NCI-H774 (cell line): ENCODE measurements at places on chromosomes 1 and 21.

DNA sequence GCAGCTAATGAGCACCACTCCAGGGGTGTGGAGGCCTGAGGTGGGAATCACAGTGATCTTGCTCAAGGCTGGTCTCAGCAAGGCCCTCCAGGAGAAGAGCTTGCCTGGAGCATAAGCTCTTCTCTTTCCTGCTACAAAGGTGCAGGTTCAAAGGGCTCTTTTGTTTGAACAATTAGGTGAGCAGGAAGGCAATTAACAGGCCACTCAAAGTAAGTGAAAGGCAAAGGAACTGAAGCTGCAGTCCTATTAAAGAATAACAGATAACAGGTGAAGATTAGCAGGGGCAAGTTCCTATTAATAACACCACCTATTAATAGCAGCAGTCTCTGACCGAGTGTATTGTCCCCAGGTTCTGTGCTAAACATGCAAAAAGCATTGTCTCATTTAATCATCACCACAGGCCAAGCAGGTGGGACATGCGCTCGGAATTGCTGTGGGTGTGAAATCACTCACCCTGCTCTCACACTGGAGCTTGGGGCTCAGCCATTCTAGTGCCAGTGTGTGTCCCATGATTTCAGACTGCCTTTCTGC lies 113.8 kb downstream of the RHOU start:
- peak; percentile 65 for DNase-seq

DNA sequence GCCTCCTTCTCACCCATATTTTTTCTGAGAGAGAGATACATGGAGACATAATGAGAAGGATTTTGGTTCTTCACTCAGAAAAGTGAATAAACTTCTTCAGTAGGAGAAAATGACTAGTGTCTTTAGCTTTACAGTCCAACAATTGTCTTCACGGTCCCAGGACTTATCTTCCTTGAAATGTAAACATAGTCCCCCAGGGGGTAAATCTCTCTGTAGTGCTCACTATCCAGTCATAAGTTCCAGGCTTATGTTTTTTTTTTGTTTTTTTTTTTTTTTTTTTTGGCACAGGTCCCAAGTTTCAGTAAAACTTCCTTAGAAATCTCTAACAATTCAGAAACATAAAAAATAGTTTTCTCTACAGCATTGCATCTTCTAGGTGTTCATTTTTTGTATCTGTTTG lies 890.2 kb upstream of the B3GALT2 start:
- DNase-seq, result no peak

GRCh38 chr1:59089036-59089798 lies 207.7 kb upstream of the FGGY start:
- DNase-seq, result no peak

- peak; percentile 63 for DNase-seq
These were observed 659 bp downstream of the FAF1 start for GRCh38 chr1:50959303-50959912.

DNA sequence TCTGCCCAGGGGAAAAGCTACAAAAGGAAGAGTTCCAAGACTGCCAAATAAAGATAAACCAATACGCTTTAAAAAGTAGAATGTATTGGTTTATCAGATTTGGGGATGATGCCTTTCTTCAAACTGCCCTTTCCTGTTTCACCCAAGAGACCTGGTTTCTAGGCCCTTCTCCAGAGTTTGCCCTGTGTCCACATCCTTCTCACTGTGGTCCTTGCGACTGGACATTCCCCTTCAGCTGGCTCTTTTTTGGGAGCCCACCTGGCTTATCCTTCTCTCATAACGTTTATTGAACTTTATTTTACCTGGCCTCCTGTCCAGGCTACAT lies 490 bp upstream of the CZIB start:
- DNase-seq, result no peak

- peak; percentile 67 for DNase-seq
These were observed 45.5 kb downstream of the TP73 start for GRCh38 chr1:3697810-3698209.

DNA sequence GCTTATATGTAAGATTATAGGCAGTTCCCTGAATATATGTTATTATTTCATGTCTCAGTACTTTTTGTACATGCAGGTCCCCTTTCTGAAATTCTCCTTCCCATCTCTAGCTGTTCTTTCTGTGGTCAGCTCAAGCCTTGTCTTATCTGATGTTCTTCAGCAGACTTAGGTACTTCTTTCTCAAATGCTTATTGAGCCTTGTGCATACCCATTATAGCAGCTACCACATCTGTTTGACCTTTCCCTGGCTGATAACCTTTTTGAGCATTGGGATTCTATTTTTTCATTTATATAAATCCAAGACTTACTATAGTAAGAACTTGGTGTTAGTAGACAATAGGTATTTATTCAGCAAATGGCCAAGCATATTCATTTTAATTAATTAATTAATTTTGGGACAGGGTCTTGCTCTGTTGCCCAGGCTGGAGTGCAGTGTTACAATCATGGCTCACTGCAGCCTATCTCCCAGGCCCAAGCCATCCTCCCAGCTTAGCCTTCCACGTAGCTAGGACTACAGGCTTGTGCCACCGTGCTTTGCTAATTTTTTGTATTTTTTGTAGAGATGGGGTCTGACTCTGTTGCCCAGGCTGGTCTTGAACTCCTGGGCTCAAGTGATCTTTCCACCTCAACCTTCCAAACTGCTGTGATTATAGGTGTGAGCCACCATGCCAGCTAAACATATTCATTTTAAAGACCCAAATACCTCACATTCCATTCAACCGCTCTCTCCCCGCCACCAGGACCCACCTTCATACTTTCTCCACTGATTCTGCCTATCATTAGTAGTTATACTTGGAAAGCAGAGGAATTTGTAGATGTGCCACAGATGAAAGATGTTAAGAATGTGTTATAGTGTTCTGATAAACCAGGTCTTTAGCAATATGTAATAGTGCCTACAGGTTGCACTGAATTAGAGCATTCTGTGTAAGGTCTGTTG lies 16.7 kb downstream of the TIPRL start:
- no peak for DNase-seq

GRCh38 chr1:52191395-52191965 lies 49.6 kb downstream of the ZFYVE9 start:
- DNase-seq, result no peak

DNA sequence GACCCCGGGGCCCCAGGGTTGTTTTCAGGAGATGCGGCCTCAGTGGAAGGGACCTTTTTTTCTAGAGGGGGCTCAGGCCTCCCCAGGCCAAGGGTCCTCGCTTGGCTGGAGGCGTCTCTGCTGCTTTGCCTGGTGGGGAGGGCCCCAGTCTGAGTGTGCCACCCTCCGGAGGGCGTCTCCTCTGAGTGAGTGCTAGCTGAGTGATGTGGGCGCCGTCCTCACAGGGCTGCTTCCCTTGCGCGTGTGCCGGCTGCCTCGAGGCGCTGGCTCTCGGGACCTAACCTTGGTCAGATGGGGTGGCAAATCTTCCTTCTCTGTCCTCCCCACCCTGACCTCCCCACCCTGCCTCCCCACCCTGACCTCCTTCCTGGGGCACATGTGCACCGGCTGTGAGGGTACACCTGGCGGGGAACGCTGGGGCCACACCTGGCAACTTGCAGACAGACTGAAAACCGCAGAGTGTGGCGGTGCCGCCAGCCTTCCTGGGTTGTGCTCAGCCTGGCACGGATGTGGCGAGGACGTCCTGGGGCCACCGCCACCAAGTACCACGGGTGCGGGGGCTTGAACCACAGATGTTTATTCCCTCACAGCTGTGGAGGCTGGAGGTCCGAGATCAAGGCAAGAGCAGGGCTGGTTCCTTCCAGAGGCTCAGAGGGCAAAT lies 93.0 kb upstream of the TTC34 start:
- DNase-seq, result no peak

- DNase-seq, result no peak
These were observed 124.8 kb downstream of the KCNN3 start for GRCh38 chr1:154745286-154745731.

GRCh38 chr1:242743983-242744780 lies 219.7 kb upstream of the PLD5 start:
- no peak for DNase-seq

DNA sequence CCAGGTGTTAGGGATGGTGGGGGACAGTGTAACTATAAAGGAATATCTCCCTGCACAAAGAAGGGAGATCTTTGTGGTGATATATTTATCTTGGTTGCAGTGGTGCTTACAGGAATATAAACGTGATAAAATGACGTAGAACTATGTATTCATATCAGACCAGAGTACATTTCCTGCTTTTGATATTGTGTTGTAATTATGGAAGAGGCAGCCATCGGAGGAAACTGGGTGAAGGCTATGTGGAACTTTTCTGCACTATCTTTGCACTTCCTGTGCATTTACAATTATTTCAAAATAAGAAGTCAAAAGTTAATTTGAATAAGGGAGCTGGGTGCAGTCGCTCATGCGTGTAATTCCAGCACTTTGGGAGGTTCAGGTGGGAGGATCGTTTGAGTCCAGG lies 37.6 kb downstream of the NDUFS5 start:
- DNase-seq, result no peak

DNA sequence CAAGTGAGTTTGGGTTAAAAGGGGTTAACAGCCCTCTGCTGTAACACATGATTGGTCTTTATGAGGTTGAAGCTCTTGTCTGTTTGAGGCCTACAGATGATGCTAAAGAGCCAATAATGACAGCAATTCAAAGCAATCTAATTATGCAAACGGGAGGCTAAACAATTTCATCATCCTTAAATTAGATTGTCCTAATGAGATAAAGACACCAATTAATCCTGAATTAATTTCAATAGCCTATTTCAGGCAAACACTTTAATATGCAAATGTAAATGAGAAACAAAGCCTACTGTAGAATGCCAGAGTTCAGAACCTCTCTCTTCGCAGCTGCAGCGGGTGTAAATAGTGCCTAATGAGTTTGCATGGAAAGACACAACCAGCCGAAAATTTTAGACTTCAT lies 504.7 kb upstream of the PBX1 start:
- no peak for DNase-seq

GRCh38 chr1:21319447-21320407 lies 29.5 kb upstream of the ECE1 start:
- DNase-seq, result no peak

- DNase-seq, result no peak
These were observed 209.7 kb upstream of the VAMP3 start for GRCh38 chr1:7561331-7561921.

GRCh38 chr1:185314411-185314810 lies 2.6 kb downstream of the IVNS1ABP start:
- DNase-seq, result no peak

- no peak for DNase-seq
These were observed 12.7 kb downstream of the TPM3 start for GRCh38 chr1:154178911-154179811.

DNA sequence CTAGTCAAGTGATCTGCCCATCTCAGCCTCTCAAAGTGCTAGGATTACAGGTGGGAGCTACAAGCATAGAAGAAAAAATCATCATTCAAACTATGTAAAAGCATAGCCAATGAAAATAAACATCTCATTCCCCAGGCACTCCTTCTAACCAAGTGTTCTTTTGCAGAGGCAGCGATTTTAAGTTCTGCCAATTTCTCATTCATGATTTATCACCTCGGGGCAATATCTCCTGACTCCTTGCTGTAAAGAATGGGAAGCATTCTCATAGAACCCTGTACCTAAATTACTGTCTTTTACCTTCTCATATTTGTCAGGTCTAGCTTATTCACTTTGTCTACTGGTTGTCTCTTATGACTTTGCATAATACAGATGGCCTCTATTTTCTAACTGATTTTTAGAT lies 32.5 kb upstream of the IVNS1ABP start:
- DNase-seq, result no peak

- DNase-seq, result no peak
These were observed 71.4 kb upstream of the ABCG1 start for GRCh38 chr21:42147386-42148020.

DNA sequence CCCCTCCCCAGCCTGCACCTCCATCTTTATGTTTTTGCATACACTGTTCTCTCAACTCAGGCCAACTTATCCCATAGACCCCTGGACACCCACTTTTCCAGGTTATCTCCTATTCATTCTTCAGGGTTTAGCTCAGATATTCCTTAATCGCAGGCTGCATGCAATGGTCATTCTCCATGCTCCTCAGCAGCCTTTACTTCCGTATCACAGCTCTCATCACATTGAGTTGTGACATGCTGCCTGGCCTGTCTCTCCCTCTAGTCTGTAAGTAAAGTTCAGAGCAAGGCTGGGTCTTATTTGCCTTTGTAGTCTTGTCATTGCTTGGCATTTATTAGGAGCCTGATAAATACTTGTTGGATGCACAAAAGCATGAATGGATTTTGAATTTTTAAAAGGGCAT lies 6.9 kb downstream of the DNAJC6 start:
- DNase-seq, result no peak

GRCh38 chr21:31425138-31425537 lies 81.1 kb upstream of the TIAM1 start:
- no peak for DNase-seq

DNA sequence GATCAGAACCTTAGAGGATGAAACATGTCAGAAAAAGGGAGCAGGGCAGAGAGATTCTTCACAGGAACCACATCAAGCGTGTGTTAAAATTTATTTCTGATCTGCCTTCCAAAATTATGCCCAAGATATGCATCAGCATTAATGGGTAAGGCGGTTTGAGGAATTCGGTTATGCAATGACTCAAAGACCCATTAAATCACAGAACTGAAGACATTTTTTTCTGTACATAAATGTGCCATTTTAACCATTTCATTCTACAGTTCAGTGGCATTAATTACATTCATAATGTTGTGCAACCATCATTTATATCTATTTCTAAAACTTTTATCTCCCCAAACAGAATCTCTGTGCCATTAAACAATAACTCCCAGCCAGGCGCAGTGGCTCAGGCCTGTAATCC lies 43.4 kb downstream of the CNST start:
- DNase-seq, result no peak

- no peak for DNase-seq
These were observed 3.1 kb upstream of the TINAGL1 start for GRCh38 chr1:31573261-31573660.

DNA sequence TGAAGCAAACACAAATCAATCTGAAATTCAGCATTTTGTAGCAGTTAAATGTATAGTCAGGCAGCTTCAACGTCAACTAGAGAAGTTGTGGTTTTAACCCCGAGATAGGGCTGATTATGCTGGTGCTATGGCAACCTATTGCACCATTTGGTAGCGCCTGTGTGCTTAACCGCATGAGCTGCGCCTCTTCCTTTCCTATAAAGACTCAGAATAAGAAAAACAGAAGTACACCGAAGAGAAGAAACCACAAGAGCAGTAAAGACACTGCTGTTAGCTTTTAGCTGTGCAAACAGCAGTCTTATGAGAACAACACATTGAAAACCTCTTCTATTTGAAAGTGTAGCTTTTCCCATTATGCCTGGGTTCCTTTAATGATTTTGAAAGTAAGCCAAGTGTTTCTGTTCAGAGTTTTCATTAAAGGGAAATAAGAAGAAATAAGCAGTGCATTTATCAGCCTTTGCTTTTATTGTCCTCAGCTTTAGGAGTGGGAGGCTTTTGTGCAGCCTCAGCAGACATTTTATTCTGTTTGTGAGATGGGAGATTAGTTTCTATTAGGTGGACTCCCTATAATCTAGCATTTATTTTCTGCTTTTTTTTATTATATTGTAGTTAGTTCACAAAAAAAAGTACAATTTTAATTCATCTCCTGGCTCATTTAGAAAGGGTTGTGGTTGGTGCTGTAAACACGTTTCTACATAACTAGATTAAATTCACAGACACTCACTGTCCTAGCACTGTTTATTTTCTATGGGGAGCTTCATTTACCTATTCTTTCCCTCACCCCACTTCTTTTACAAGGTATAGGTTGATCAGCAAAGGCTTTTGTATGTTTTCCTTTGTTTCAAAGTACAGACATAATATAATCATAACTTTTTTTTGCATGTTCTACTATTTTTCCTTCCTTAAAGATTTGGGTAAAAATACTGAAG lies 43.3 kb downstream of the PTPRC start:
- DNase-seq, result peak; percentile 30
